SIG-M5 (cell line): ENCODE measurements at places on chromosomes 1 and 21.

GRCh38 chr1:23574265-23574754 is 15.0 kb upstream of the ID3 start:
- no peak for DNase-seq

- DNase-seq, result no peak
Observed at GRCh38 chr1:246416261-246416660, 90.8 kb downstream of the SMYD3 start.

DNA sequence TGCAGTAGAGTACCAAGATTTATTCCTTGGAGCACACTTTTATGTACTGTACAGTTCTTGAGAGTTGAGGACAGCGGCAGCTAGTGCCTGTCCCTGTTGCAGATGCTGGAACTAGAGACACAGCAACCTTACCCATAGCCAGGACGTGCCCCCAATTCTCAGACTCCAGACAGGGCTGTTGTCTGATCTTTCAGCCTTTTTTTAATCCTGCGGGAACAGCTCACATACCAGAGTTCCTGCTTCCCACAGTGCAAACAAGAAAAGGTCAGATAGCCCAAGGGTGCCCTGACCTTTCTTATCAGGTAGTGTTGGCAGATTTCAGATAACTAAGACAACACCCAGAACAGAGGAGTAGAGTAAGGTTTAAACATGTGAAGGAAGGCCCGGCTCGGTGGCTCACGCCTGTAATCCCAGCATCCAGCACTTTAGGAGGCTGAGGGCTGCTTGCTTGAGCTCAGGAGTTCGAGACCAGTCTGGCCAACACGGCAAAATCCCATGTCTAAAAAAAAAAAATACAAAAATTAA is 78.5 kb downstream of the DOP1B start:
- DNase-seq, result no peak

DNA sequence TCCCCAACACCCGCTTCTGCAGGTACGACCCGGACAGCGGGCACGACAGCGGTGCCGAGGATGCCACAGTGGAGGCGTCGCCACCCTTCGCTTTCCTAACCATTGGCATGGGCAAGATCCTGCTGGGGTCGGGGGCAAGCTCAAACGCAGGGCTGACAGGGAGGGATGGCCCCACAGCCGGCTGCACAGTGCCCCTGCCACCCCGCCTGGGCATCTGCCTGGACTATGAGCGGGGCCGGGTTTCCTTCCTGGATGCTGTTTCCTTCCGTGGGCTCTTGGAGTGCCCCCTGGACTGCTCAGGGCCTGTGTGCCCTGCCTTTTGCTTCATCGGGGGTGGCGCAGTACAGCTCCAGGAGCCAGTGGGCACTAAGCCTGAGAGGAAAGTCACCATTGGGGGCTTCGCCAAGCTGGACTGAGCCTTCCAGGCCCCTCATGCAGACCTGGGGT is 10.1 kb downstream of the TRIM46 start:
- no peak for DNase-seq

GRCh38 chr1:215672482-215672881 is 105.4 kb downstream of the KCTD3 start:
- DNase-seq, result no peak

- no peak for DNase-seq
Observed at GRCh38 chr1:186113461-186113860, 261.6 kb downstream of the TPR start.

DNA sequence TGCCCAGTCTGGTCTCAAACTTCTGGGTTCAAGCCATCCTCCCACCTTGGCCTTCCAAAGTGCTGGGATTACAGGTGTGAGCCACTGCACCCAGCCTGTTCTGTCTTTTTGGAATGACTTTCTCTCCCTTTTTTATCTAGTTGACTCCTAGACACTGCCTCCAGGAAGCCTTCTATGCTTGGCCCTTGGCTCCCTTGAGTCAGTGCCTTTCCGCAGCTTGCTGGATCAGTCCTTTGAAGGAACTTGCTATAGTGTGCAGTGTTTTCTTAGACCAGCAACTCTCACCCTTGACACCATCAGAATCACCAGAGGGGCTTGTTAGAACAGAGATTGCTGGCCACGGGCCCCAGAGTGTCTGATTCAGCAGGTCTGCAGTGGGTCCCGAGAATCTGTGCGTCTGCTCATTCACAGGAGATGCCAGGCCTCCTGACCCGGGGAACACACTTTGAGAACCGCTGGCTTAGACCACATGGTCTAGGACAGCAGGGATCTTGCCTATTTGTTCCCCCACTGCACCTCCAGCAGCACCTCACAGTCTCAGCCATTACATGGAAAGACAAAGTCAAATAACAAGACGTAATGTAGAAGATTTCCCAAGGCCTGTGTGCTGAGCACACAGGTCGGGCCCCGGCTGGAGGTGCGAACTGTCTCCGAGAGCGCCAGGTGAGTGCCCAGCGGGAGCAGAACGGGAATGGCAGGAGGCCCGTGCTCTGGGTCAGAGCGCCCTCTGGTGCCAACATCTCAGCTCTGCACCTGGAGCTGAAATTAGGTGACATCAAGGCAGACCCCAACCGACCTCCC is 27.4 kb upstream of the CTPS1 start:
- DNase-seq, result no peak

DNA sequence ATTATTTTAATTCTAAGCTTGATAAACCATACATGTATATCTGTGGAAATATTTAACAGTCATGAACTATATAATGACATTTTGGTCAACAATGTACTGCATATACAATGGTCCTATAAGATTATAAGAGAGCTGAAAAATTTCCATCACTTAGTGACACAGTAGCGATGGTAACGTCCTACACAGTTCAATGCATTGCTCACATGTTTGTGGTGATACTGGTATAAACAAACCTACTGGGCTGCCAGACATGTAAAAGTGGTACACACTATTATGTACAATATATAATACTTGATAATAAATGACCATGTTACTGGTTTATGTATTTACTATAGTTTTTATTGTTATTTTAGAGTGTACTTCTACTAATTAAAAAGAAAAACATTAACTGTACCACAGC is 841.9 kb downstream of the LTN1 start:
- DNase-seq, result no peak

GRCh38 chr1:27438621-27439061 is 46.2 kb downstream of the GPR3 start:
- no peak for DNase-seq

GRCh38 chr1:58726581-58726980 is 26.7 kb upstream of the MYSM1 start:
- no peak for DNase-seq

GRCh38 chr1:81670286-81670685 is 130.4 kb upstream of the ADGRL2 start:
- no peak for DNase-seq

DNA sequence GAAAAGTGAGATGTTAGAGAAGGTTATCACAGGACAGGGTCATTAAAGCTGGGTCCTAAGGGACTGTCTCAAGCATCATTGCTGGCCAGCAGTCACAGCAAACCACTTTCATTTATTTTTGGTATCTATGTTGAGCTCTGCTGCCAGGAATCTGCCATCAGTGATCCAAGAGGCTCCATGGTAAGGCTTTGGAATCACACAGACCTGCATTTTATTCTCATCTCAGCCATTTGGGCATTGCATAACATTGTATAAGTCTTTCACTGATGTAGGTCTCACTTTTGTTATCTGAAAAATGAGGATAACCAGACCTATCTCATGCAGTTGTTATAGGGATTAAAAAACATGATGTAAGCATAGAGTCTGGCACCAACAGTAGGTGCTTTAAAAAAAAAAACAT is 77.5 kb downstream of the OMA1 start:
- DNase-seq, result no peak

GRCh38 chr1:166822385-166822784 is 16.9 kb upstream of the POGK start:
- DNase-seq, result no peak

- DNase-seq, result no peak
Observed at GRCh38 chr1:245654460-245655050, 499.8 kb downstream of the KIF26B start.

DNA sequence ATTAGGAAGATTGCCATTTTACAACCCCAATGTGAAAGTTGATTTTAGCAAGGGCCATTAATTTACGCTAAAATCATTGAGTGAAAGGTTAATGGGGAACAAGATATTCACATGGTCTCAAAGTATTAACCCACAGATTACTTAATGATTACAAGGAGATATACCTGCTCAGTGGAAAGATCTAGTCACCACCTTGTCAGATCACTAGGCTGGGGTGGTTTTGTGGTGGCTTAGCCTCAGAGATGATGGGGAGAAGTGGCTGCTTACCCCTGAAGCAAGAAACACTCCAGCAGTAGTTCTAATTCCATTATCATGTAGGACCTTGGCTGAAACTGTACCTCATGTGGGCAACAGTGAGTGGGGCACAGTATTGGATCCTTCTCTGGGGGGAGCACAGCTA is 20.1 kb upstream of the TRIM33 start:
- DNase-seq, result no peak

DNA sequence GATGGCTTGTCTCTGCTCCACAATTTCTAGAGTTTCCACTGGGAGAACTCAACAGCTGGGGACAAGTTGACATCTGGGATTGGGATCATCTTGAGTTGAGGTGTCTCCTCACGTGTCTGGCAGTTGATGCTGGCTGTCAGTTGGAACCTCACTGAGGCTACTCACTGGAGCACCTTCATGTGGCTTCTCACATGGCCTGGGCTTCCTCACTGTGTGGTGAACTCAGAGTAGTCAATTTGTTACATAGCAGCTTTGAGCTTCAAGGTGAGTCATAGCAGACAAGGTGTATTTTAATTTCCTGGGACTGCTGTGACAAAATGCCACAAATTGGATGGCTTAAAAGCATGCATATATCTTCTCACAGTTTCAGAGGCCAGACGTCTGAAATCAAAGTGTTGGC is 44.0 kb downstream of the NTNG1 start:
- DNase-seq, result no peak

GRCh38 chr1:65626003-65626402 is 166.7 kb upstream of the PDE4B start:
- DNase-seq, result no peak

GRCh38 chr1:116352349-116352813 is 20.7 kb upstream of the ATP1A1 start:
- no peak for DNase-seq

DNA sequence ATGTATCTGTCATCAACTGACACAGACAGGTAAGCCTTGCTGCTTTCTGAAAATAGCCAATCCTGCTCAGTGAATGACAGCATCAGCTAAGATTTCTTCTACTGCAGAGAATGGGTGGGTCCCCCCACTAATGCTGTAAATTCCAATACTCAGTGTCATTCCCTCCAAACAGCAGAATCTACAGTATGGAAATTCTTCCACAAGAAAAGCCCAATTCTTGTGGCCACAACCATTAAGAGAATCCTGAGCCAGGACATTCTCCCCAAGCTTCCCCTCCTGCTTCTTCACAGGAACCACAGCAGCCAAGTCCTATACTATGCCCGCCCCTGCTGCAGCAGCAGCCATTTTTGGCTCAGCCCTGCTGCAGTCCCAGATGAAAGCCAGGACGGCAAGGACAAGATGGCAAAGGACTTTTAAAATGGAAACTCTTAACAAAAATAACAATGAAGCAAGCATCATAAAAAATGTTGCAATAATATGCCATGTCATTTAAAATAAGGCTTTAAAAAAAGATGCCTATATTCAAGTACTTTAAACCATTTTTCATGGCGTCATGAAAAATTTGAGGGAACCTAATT is 26.8 kb downstream of the EIF4G3 start:
- DNase-seq, result no peak

DNA sequence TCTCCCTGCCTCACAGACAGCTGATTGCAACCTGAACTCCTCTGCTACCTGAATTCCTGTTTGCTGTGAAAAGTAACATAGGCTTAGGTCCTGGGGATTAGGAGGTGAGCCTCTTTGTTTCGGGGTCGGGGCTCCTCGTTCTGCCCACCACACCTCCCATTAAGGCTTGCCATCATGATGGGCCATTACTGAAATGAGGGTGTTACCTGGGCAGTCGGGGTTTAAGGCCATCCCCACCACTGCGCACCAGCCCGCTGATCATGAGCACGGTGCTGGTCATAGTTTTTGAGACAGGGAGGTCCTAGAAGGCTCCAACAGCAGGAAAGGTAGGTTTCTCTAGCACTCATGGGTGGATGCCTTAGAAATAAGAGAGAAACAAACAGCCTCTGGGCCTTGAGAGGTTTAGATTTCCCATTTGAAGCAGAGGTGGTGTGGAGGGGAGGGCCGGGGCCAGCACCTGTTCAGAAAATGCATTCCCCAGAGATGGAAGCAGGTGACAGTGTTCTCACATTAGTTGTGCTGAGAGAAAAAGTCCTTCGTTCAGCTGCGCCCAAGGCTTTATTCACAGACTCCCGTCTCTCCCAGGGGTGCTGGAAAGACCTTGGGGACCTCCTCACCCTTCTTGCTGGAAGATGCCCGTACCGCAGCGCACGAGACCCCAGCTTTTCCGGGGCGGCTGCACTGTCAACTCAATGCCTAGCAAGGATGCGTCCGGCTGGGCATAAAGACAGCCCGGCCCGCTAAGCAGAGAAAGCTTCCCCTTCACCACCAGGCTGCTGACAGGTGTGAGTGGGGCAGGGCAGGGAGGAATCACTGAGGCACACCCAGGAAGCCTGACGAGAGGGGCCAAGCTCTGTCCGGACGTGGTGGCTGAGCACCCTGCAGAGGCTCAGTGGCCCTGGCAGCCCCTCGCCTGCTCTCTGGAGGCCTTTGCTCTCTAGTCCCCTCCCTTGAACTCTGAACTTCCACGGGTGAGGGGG is 125.5 kb downstream of the PGBD5 start:
- no peak for DNase-seq

DNA sequence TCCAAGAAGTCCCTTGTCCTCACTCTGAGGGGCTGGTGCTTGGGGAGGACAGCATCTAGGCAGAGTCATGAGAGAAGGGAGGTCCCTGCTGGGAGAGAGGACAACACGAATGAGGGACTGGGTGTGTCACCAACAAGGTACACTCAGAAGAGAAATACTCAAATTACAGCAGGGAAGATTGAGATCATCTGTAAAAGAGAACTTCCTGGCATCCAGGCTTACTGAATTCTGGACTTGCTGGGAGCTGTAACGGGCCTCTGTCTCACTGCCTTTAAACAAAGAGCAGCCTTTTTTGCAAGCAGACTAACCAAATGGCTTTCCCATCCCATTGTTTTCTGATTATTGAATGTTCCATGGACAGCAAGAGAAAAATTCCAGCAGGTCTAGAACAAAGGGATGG is 195.7 kb upstream of the RAB4A start:
- DNase-seq, result no peak

- DNase-seq, result no peak
Observed at GRCh38 chr1:175737451-175737850, 5.9 kb downstream of the TNR start.

DNA sequence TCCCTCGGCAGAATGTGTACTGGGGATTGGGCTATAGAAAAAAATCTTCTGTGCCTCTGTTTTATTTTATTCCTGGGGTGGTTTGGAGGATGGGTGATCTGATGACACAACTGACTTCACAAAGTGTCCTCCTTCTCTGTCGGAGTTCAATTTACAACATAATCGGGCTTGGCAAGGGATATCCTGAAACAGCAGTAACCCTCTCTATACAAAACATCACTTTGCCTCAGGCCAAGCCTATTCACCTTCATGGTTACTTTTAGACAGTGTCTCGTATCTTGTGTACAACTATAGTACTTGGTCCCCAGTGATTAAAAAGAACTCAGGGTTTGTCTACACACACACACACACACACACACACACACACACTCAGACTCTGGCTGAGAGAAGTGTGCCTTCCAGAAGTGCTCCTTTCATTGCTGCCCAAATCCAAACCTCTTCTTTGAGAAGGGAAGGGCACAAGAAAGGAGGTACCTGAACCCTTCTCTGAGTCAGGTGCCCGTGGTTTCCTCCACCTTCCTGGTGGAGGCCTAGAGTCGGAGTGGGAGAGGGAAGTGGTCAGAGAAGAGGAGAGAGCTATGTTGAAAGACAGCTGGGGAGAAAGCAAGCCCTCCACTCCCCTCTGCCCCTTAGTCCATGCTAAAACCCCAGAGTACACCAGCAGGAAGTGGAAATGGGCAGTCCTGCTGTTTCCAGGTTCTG is 62.4 kb upstream of the POU2F1 start:
- no peak for DNase-seq
